T-helper 2 cell (primary cell): ENCODE measurements at places on chromosomes 3 and 15.

DNA sequence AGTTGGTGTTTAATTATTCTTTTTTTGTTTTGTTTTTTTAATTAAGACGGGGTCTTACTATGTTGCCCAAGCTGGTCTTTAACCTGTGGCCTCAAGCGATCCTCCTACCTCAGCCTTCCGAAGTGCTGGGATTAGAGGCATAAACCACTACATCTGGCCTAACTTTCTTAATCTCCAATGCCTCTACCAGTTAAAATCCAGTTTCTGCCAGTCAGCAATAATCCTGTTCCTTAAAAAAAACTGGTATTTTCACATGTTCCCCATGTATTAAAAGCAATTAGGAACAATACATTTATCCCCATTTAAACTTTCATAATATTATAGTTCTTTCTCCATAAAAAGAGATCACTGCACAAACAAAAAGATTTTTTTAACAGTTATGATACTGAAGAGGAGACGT is 21.2 kb downstream of the DCAF1 start:
- no peak for DNase-seq

DNA sequence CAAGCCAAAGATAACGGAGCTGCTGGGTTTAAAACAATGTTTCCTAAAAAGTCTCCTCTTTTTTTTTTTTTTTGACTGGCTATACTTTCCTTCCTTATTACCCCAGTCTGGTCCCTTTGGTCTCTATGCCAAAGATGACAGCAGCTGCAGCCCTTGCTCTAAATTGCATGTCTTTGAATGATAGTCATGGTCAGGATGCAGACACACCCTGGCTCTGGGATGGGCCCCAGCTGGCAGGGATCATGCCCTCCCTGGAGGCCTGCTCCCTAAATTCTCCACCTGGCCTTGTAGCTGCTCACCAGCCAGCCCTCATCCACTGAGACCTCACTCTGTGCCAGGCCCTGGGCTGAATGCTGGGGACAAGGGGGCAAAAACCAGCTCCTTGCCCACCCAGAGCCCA is 95.8 kb downstream of the MESD start:
- no peak for DNase-seq

GRCh38 chr3:153749070-153749610 is 372.1 kb upstream of the ARHGEF26 start:
- DNase-seq = no peak

GRCh38 chr3:191261304-191261638 is 62.2 kb downstream of the OSTN start:
- DNase-seq = no peak

DNA sequence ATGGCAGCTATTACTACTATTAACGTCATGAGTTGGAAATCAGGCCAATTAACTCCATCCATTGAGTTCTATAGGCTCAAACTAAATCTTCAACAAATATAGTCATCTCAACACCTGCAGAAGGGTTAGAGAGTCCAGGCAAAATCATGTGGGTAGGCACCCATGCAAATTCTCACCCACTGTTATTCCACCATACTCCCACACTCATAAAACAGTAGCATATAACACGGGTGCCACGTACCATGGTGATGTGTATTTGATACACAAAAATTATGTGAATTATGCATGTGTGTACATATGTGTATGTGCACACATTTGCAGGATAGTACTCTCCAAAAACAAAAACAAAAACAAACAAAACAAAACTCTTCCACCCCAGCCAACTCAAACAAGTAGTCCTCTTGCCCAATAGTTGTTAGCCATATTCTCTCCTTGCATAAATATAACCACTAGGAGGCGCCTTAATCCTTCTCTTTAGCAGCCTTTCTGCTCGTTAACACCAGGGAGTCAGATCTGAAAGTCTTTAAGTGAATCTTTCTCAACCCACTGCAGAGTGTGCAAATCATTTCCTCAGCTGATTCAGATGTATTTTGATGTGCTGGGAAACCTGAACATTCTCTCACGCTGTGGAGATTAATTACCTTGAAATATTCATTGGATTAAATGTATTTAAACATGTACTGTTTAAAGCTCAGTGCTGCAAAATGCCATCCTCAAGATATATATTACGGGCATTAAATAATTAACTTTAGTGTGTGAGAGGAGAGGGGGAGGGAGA is 38.0 kb upstream of the COPB2 start:
- DNase-seq = no peak

GRCh38 chr15:100593431-100593830 is 8.6 kb downstream of the LINS1 start:
- no peak for DNase-seq

- DNase-seq = no peak
These were observed 33.2 kb upstream of the CAPN7 start for GRCh38 chr3:15172806-15173205.

DNA sequence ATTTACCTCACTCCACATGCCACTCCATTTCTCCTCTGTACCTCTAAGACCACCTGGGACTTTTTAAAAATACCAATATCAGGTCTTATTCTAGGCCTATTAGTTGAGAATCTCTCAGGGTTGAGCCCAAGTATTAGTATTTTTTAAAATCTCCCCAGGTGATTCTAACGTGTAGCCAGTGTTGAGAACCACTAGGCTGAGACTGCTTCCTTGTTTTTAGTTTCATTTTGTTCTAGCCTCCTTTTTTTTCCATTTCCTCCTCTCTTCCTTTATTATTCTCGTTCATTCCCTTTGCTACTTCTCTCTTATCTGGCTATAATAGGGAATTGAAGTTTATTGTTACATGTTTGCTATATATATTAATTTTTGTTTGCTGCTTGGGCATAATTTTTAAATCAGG is 217.8 kb upstream of the CD96 start:
- DNase-seq = no peak

- DNase-seq = no peak
These were observed 6.7 kb downstream of the CX3CR1 start for GRCh38 chr3:39273119-39273518.

- no peak for DNase-seq
These were observed 110.2 kb upstream of the NLGN1 start for GRCh38 chr3:173287361-173287760.

DNA sequence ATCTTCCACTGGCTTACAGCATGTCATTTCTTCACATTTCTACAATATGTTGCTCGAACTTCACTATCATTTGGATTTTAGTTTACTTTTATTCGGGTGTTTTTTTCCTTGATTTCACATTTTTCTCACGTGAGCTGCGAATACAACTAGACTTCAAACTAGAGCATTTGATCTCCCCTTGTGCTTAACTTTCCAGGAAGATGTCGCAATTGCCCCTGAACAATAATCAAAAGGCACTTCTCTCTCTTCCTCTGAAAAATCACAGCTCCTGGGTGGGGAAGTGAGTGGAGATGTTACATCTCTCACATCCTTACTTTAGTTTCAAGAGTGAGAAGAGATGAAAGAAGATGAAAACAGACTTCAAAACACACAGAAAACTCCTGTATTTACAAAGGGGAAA is 587.9 kb downstream of the TBL1XR1 start:
- DNase-seq = no peak

DNA sequence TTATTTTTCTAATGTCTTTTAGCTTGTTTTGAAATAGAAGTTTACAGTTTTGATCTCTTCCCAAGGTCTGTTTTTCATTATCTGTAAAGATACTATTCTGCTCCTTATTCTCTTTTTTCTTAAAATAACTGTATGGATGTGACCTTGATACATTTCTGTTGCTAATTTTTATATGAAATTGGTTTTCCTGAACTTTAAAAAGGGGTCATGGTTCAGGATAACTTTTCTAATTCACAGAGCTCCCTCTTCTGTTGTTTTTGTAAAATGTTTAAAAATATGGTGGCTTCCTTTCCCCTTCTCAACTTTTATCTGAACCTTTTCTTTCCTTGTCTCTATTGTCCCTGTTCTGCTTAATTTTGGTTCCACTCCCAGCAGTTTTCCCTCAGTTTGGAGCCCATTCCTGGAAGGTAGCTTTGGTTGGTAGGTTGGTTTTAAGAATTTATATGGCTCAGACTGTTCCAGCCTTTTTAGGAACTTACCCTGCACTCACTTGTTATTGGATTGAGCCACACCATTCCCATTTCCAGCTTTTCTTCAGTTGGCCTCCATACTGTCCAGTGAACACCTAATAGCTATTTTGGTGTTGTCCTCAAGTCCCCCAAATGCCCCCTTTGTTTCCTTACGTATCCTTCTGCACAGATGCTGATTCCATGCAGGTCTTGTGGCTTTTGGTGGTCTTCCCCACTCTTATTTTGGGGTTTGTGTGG is 70.3 kb downstream of the SLMAP start:
- no peak for DNase-seq

- DNase-seq = no peak
These were observed 170.3 kb upstream of the MITF start for GRCh38 chr3:69568951-69569350.

DNA sequence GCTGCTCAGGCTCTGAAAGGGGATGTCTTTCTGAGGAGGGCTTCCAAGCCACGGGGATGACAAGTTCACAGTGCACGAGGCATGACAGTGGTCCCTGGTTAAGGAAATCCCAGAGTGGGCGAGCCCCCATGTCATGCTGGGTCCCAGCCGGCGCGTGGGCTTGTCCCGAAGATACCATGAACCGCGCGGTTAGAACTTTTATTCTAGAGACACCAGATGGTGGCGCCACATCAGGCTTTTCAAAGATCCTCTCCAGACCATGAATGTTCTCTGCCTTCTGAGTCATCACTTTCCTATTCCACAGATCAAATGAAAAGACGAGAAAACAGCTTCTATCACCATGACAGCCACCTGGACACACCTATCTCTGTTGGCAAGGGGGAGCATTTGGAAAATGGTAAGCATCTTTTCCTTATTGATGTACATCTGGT is 227.8 kb upstream of the LYSMD4 start:
- DNase-seq = no peak

GRCh38 chr3:113565555-113565954 is 33.2 kb downstream of the SIDT1 start:
- DNase-seq = no peak

- DNase-seq = no peak
These were observed 327.5 kb upstream of the UMPS start for GRCh38 chr3:124402791-124403190.

DNA sequence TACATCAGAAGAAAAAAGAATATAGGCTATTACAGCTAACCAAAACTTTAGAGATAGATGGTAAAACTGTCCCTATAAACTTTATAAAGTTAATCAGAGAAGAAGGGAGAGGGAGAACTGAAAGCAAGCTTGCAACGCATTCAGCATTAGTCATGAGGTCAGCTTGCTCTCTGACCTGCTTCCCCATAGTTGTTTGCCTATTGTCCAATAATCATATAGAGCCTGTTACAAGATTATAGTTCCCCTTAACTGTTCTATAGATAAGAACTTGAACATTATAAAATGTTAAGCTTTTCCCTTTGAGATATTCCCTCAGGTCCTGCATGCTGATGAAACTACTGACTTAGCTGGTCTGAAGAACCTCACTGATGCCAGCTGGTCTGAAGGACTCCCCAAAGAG is 74.5 kb downstream of the CPNE4 start:
- no peak for DNase-seq

DNA sequence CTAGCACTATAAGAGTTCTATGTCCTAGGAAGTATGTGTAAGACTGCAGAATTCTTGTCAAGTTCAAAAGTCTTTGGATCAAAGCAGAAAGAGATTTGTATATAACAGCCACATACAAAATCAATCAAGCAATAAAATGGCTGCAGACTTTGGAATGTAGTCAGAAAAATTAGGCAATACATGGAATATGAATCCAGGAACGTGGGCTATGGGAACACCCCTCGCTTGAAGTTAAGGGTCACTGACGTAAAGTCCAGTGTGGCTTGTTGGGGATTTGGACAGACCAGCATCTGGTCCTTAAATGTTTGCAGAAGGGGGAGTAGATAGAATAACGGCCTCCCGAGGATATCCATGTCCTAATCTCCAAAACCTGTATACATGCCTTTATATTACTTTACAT is 178.6 kb downstream of the ADAMTS9 start:
- DNase-seq = no peak

DNA sequence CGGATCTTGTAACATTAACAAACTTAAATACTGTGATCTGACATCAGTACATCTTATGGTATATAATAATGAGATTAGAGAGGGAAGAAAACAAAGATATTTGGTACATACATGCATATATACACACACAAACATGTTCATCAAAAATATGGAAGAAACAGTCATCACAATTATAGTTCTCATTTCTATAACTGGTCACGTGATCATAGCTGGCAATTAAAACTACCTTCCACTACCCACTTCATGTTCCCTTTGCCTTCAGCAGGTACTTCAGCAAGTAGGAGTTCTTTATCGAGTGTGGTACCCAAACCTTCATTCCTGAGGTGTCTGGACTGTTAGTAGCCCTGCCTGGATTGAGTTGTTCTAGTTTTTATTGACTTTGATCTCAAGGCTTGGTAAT is 70.9 kb upstream of the ALDH1A3 start:
- DNase-seq = no peak

DNA sequence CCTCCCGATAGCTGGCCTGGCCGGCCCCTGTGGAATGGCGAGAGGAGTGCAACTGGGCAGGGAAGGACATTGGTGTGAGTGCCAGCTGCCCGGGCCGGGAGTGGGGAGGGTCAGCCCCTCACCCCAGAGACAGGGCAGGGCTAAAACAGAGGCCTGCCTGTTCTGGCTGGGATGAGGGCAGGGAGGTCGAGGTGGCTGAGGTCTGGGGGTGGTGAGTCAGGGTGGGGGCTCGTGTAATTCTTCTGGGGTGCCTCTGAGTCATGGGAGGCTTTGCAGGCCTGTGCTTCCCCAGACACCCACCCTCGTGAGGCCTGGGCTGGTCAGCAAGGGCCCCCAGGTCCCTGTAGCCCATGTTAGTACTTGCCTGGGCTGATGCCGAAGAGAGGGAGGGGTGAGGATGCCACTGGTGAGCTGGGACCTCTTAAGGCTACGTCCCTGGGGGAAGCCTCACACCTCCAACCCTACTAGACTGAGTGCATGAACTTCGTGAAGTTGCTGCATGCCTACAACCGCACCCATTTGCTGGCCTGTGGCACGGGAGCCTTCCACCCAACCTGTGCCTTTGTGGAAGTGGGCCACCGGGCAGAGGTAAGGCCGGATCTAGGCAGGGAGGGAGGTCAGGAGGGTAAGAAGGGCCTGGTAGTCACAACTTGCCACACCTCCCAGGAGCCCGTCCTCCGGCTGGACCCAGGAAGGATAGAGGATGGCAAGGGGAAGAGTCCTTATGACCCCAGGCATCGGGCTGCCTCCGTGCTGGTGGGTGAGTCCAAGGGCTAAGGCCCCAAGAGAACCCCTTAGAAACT is 1.7 kb downstream of the SEMA3B start:
- no peak for DNase-seq

- DNase-seq = no peak
These were observed 8.7 kb downstream of the ATXN7 start for GRCh38 chr3:63872135-63872924.

GRCh38 chr3:106814231-106814630 is 563.0 kb upstream of the CCDC54 start:
- no peak for DNase-seq

- no peak for DNase-seq
These were observed 157.6 kb downstream of the NFKBIZ start for GRCh38 chr3:102006812-102007485.

DNA sequence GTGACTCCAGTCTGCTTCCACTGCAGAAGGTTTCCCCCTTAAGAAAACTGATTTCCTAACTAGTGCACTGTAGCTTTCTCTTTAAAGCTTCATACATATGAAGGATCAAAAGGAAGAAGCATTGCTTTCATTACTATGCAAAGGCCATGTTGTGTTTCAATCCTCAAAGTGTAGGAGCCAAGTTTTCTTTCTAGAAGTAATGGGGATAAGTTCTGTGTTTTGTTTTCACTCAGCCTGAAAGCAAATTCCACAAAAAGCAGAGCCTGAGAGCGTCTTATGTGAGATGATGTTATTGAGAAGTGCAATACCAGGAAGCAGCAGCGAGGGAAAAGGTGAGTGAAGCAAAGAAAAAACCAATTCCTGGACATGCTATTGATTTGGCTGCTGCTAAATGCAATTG is 99.7 kb downstream of the GMNC start:
- no peak for DNase-seq
